ENCODE measurements at places on chromosomes 5 and 9.
A peak's percentile ranks its signal among the peaks of the same experiment; 100 is the strongest.

DNA sequence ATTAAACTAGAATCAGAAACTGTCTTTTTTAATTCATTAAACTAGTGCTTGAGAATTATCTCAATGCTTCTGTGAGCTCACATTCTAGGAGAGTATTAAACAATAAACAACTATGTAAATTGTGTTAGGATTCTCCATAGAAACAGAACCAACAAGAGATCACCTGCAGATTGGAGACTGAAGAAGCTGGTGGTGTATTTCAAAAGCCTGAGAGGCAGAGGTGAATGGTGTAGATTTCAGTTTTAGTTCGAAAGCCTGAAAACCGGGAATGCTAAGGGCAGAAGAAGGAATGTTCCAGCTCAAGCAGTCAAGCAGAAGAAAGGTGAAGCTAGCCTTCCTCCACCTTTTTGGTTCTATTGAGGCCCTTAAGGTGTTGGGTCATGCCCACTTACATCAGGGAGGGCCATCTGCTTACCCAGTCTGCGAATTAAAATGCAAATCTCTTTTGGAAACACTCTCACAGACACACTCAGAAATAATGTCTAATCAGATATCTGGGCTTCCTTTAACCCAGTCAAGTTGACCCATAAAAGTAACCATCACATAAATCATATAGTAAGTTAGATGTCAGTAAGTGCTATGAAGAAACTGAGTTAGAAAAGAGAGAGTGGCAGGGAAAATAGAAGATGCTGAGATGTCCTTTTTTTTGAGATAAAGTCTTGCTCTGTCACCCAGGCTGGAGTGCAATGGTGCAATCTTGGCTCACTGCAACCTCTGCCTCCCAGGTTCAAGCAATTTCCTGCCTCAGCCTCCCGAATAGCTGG, 291.5 kb downstream of the ARRDC3 start:
- no peak for DNase-seq

- no peak for DNase-seq
Measured at GRCh38 chr5:176796411-176796810, 13.9 kb upstream of the UNC5A start.

GRCh38 chr9:97419309-97419867, 7.5 kb downstream of the TDRD7 start:
- DNase-seq = no peak

DNA sequence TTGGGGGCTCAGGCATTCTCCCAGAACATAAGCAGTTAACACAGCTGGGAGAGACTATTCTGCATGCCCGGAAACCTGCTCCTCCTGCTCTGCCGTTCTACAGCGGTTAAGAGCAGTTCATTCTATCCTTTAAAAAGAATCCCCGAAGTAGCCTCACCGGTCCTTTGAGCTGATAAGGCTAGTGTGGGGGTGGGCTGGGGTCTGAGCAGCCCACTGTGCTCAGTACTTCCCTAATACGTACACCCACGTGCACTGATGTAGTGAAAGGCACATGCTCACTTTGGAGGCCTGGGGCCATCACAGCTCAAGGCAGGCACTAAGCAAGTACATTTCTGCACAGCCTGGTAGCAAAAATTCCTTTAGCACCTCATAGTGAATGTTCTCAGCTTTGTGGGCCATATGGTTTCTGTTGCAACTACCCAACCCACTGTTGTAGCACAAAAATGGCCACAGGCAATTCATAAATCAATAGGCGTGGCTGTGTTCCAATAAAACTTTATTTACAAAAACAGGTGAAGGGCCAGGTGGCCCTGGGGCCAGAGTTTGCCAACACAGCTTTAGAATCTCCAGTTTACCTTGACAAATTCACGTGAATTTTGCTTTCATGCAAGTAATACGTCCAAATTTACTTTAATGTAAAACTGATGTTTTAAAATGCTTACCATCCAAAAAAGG, 136.4 kb downstream of the ZNF354C start:
- no peak for DNase-seq

DNA sequence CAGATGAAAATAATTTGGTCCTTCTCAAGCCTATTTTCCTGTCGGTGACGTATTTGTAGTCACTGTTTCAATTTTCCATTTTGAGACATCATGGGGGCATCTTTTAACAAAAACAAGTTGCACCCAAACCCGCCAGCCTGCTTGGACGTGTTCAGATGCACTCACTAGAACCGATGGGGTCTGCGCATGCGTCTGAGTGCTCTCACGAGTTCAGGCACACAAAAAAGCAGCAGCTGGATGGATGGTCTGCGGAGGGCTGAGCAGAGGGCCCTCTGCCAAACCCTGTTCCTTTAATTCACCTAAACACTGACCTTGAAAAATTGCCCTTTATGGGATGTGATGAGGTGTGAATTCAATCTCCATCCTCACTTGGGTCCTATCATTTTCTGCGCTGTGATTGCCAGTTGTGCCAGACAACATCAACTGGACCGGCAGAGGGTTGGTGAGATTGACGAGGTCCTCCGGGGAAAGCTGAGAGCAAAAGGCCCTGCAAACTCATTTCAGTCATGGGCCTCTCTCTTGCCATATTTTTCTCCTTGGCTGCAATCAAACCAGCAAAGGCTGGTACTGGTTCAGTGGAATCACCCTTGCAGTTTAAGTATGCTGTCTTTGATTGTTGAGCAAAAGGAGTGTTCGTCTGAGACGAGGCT, 251.9 kb downstream of the NFIB start:
- no peak for DNase-seq

- DNase-seq = no peak
Measured at GRCh38 chr5:150021491-150022157, 21.1 kb downstream of the HMGXB3 start.

- DNase-seq = no peak
Measured at GRCh38 chr5:125043781-125044391, 297.4 kb upstream of the ZNF608 start.

- DNase-seq = no peak
Measured at GRCh38 chr5:150461231-150461630, 11.7 kb upstream of the RPS14 start.

- no peak for DNase-seq
Measured at GRCh38 chr9:137411645-137412380, 11.1 kb downstream of the EXD3 start.

DNA sequence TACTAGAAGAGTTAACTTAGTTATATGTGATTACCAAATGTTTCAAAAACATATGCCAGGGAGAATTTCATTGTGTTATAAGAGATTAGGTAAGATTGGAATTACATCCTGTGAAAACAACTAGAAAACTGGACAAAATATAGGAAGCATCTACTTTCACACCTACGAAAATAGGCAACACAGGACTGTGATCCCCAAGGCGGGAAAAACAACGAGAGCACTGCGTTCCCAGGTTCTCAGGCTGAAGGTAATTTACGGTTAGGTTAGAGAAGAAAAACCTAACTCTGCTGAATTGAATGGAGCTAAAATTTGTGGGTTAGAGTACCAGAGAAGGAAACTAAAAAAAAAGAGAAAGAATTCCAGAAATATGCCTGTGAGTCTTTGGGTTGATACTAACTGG, 28.4 kb downstream of the ACOT12 start:
- no peak for DNase-seq

GRCh38 chr9:137076636-137077009, 694 bp upstream of the UAP1L1 start:
- no peak for DNase-seq

GRCh38 chr9:72807765-72808445, 144.9 kb downstream of the ALDH1A1 start:
- DNase-seq = no peak

GRCh38 chr9:108673386-108673785, 182.4 kb downstream of the ACTL7B start:
- DNase-seq = no peak

GRCh38 chr5:149859746-149860145, 84.8 kb downstream of the PDE6A start:
- DNase-seq = no peak

DNA sequence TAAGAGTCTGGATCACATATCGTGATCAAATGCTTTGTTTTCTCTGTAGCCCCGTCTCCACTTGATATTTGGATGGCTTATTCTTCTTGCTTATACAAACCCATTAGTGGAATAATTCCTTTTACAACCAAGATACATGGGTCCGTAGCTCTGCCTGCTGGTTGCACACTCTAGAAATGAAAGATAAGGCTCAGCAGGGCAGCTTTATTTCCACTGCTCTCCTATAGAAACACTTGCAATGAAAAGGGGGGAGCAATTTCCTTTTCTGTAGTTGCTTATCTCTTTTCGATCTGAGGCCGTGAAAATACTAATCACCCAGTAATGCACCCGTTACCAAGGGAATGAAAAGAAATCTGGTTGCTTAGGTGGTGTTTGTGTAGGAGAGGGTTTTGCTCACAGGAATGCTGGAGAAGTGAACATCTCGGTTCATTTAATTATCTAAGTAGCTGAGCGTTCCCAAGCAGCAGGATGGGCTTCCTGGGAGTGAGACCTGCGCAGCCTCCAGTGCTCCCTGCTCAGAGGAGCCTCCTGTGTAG, 131.7 kb downstream of the ADAMTS16 start:
- DNase-seq = no peak

GRCh38 chr5:50717651-50718050, 51.2 kb downstream of the PARP8 start:
- DNase-seq = no peak

DNA sequence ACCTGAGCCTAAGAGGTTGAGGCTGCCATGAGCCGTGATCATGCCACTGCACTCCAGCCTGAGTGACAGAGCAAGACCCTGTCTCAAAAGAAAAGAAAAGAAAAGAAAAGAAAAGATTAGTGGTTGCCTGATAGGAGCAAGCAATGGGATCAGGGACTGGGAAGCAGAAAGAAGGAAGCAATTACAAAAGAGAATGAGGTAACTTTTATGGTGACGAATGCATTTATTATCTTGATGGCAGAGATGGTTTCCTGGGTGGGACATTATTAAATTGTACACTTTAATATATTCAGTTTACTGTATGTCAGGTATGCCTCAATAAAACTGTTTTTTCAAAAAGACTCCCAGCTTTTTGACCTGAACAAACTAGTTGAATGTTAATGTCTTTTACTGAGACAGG, 7.5 kb upstream of the PFDN1 start:
- DNase-seq = no peak

DNA sequence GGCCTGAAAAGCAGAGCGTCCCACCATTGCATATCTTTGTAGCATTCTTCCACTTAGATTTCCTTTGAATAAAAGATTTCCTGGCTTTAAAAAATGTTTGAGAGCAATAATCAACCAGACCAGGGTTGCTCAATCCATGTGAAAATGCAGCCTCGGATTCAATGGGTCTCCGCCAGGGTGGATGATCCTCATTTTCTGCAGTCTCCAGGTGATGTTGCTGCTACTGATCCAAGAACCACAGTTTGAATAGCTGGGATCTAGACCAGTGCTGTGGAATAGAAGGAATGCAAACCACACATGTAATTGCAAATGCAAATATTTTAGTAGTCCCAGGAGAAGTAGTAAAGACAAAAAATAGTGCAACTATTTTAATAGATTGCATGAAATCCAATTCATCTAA, 317.6 kb downstream of the IRX1 start:
- DNase-seq = no peak

GRCh38 chr9:113187929-113188595, 33.0 kb downstream of the FKBP15 start:
- no peak for DNase-seq

DNA sequence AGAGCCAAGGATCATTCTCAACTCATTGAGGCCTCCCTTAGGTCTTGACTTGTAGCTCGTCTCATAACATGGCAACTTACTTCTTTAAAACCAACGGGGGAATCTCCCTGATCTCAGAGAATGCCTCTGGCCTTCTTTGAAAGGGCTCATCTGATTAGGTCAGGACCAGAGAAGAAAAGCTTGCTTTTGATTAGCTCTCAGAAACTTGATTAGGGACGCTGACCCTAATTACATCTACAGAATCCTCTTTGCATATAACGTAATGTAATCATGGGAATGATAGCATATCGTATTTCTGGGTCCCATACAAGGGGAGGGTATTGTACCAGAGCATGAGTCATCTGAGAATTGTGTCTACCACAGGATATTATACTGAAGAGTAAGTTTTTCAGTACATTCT, 125.1 kb upstream of the SH3GL2 start:
- no peak for DNase-seq

- DNase-seq = no peak
Measured at GRCh38 chr5:77211691-77212047, 1.2 kb downstream of the PDE8B start.

DNA sequence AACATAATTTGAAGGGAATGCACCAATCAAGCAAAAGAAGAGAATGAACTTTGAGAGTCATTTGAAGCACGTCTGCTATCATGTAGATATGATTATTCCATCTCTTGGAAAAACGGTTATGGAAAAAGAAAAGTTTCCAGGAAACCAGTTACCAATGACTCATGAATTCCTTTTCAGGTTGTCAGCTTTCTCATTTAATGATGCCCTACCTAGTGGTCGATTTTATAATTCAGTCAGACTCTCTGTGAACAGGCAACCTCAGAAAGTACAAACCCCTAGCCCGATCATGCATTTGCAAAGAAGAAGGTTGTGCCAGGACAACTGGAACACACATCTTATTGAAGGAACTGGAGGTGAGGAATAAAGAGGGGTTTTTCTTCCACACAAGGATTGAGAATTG, 355.1 kb upstream of the GRIA1 start:
- DNase-seq = no peak

DNA sequence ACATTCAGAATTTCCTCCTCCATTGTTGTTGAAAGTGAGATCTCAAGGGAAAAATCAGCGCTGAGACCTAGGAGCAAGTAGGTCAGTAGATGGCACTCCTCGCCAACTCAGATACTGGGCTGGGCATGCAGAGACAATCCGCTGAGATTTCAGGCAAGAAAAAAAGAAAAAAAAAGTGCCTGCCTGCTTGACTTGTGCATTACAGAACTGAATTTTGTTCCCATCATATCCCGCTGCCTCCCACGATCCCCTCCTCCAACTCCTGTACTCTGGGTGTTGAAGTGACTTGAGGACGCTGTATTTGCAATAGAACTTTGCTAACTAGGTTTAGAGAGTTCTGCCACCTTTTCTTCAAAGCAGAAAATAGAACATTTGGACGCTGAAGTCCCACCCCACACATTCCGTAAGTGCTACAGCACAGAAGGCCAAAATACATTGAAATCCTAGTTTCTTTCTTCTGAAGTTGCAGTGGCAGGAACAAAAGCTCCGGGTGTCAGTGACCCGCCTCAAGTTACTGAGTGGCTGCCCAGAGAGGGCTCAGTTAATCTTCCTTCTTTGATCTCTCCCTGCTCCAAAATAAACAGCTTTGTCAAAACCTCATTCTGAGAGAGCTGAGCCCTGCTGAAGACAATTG, 265.8 kb downstream of the MLLT3 start:
- peak; percentile 50 for DNase-seq

- DNase-seq = no peak
Measured at GRCh38 chr5:154849264-154849785, 1.1 kb downstream of the FAXDC2 start.
